ENCODE measurements at places on chromosomes 3 and 15.
A peak's percentile ranks its signal among the peaks of the same experiment; 100 is the strongest.

DNA sequence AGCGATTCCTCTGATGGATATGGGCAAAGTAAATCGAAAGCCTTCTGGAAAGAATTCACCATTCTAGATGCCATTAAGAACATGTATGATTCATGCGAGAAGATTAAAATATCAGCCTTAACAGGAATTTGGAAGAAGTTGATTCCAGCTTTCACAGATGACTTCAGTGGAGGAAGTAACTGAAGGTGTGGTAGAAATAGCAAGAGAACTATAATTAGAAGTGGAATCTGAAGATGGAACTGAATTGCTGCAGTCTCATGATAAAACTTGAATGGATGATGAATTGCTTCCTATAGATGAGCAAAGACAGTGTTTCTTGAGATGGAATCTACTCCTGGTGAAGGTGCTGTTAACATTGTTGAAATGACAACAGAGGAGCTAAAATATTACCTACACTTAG, 30.1 kb upstream of the TBC1D23 start:
- DNase-seq: no peak

- DNase-seq: no peak
These were observed 393.1 kb upstream of the ATP11B start for GRCh38 chr3:182399978-182400737.

- DNase-seq: no peak
These were observed 15.5 kb upstream of the SRP14 start for GRCh38 chr15:40054605-40054854.

DNA sequence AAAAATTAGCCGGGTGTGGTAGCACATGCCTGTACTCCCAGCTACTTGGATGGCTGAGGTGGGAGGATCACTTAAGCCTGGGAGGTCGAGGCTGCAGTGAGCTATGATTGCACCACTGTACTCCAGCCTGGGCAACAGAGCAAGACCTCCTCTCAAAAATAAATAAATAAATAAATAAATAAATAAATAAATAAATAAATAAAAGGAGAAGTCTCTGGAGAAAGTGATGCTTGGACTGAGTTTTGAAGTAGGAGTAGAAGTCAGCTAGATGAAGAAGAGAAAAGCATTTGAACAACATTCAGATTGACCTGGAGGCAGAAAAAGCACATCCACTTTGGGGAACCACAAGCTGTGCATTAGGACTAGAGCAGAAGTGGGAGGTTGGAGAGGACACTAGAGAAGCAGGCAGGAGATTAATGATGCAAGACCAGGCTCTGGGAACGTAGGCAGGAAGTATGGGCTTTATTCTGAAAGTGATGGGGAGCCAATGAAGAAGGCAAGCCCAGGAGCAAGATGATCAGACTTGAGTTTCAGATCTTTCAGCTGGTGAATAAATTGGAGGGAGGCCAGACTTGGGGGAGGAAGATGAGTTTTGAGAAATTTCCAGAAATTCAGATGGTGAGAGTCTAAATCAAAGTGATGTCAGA, 48.7 kb downstream of the KLHL6 start:
- no peak for DNase-seq

DNA sequence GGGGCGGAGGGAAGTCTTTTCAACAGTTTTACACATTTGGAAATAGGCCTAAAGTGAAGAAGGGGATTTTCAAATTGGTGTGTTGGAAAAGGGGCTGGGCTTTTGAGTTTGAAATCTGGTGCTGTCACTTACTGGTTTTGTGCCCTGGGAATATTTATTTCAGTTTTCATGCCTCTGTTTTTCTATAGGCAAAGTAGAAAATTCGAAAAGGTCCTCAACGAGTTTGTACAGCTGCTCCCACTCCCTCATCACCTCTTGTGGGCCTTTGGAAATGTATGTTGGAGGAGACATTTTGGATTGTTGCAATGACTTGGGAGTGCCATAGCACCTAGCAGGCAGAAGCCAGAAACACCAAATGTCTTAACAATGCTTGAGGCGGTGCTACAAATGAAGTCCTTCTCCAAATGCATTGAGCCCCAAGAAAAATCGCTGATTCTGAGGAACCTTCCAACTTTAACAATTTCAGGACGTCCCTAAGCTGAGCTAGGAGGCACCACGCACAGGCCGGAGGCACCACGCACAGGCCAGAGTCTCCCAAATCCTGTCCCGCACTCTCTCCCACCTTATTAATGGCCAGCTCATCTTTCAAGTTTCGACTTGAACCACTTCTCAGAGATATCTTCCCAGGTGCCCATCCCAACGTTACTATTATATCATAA, 639 bp upstream of the POLR2M start:
- DNase-seq: no peak

GRCh38 chr15:82263350-82263749, 732 bp downstream of the SAXO2 start:
- no peak for DNase-seq

GRCh38 chr3:168094580-168094876, 1.2 kb downstream of the GOLIM4 start:
- DNase-seq: no peak

DNA sequence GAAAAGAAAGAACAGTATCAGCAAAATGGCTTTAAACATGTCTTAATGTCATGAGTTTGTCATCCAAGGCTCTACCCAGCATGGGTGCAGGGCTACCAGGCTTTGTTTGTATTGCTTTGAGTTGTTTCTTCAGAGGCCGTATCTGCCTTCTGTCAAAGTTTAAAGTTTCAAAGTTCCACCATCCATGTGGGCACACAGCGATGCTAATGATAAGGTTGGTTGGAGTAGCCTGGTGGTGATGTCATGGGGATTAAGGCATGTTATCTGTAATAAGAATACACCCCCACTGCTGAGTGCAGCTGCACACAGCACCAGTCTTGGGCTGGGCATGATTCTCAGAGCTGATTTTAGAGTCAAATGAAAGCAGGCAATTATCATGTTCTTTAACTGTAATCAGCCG, 72.0 kb upstream of the LRTM1 start:
- DNase-seq: no peak

DNA sequence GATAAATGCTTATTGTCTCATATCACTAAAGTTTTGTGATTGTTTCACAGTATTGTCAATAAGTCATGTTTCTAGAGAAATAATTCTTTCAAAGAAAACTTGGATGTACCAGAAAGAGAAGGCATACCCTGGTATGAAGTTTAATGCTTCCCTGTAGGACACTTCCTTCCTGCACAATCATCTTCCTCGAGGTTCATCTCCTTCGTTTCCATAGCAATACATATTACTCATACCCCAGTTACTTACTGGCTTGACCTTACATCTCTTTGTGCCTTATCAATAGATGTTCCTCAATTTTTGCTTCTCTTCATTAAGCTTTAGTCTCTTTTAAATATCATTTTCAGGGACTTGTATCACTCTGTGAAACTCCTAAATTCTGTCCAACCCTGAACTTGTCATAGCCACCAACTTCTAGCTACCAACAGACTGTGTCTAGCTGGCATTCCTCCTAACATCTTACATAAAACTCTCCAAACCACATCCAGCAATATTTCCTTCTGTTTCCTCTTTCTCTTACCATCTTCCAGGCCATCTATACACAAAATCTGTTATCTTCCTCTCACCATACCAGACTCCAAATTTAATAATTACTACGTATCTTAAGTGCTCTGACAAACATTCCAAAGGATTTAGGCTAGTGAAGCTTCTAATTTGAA, 134.3 kb downstream of the GADL1 start:
- DNase-seq: no peak

GRCh38 chr3:108293858-108294257, 2.5 kb upstream of the HHLA2 start:
- peak; percentile 18 for DNase-seq

GRCh38 chr15:38255690-38256089, 3.1 kb downstream of the SPRED1 start:
- no peak for DNase-seq

DNA sequence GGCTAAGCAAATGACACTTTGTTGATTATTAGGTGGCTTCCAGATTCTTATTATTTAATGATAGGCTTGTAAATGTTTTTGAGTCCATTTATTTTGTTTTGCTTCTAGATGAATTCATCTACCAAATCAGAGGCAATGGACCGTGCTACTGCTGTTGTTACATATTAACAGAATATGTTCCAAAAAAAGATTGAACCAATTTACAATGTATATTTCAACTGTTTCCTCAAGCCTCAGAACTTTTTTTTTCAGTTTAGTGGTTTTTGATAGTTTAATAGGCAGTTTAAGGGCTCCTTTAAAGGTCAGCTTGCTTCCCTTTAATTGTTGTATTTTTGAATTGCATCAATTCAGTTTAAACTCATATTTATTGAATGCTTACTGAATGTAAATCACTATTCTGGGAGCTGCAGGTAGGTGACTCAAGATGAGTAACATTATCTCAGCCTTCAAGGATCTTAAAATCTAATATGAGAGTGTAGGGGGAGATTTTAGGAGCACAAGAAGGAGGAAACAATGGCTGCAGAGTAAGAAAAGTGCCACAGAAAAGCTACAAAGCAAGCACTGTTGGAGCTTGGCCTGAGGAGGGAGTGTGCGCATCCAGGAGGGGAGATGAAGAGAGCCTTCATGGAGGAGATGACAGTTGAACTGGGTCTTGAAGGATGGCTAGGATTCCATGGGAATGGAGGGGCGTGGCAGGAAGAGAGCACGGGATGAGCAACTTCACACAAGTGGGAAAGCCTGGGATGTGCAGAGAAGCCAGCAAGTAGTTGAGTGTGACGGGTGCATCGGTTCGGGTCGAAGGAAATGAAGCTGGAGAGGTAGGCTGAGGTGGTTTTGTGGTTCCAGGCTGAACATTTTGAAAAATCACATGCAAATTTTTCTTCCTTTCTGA, 14.7 kb downstream of the MAP2K1 start:
- DNase-seq: peak; percentile 33

GRCh38 chr15:60744826-60745460, 266.0 kb upstream of the ICE2 start:
- DNase-seq: no peak

DNA sequence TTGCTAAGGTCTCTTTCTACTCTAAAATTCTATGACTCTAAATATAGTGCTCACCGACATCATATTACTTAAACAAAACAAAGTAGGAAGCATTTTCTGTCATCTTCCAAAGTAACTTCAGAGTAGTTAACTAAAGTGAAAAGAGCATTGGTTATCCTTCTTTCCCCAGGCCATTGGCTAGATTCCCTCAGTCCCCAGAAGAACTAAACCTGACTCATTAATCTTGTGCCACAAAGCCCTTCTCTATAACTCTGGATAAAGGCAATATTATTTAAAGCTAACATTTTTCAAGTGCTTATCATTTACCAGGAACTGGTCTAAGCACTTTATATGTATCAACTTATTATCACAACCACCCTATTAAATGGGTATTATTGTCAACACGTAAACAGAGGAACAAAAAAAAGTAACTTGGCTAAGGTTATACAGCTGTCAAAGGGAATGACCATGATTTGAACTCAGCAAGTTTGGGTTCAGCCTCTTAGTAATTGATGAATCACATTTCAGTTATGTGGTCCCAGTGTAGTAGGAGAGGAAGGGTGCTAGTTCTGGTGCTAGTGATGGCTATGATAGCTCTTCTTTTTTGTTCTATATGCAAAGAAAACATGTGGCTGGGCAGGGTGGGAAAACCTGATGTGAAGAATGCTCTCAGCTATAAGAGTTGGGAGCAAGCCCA, 304.9 kb downstream of the FGF12 start:
- no peak for DNase-seq

DNA sequence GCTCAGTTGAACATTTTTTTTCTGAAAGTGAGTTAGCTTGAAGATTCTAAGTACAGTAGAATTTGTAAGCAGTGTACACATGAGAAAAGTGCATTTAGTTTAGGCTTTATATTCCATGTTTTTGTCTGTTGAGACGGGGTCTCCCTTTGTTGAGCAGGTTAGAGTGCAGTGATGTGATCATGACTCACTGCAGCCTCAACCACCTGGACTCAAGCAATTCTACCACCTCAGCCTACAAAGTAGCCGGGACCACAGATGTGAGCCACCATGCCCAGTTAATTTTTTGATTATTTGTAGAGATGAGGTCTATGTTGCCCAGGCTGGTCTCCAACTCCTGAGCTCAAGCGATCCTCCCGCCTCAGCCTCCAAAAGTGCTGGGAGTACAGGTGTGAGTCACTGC, 5.3 kb upstream of the CSNK1G1 start:
- no peak for DNase-seq

DNA sequence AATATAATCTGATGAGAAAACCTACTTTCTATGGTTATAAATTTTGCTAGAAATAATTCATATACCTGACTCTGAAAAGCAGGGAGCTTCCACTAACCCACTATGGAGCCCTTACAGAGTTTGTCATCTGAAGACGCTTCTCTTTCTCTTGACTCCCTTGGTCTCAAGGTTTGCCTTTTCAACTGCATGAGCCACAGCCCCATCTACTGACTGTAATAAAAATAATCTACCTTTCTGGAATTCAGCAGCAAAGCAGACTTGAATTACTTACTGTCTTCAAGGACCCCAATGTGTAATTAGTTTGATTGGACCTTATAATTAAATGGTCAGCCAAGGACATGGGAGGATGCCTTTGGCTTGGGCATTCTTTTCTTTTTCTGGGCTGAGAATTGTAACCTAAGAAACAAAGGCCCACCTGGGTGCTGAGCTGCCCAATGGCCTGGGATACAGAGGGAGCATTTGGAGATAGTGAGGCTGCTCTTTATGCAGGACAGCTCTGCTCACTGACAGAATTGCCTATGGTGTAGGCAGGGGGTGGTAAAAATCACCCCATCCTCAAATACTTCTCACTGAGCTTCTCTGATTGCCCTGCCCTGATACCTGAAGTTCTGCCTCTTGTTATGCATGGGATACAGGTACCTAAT, 178.6 kb upstream of the TRIM42 start:
- DNase-seq: no peak

DNA sequence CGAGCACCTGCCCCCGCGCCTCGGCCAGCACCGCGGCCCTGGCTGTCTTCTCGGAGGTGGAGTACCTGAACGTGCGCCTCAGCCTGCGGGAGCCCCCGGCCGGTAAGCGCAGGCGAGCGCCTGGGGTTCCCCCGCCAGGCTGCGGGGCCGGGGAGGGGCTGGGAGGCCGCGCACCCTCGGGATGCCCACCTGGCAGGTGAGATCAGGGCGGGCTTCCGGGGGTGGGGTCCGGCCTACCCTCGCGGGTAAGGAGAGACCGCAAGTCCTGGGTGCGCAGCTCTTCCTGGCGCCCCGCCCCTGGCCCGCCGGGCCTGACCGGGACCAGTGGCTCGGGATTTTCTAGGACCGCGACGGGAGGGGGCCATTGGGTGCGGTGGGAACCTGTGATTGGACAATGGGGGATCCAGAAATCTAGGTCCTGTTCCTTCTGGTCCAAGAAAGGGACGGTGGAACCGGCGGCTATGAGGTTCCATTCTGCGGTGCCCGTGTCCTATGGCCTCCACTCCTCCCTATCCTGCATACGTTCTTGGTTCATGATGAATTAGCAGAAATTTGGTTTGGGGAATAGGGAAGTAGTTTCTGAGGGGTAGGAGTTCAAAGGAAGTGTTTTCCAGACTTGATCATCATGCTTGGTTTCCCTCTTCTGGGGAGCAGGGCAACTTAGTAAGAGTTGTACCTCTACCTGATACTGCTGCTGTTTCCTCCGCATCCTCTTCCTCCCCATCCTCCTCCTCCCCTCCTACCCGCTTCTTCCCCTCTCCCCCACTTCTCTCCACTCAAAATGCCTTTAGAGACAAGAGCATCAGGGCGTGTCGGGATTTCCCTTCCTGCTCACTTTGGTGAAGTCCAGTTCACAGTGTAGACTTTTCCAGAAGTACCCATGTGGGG, 808 bp downstream of the ARRDC4 start:
- peak; percentile 13 for DNase-seq

GRCh38 chr15:101531170-101531569, 41.7 kb upstream of the PCSK6 start:
- no peak for DNase-seq
